NCI-H2081 (cell line): ENCODE measurements at places on chromosomes 5 and 9.

DNA sequence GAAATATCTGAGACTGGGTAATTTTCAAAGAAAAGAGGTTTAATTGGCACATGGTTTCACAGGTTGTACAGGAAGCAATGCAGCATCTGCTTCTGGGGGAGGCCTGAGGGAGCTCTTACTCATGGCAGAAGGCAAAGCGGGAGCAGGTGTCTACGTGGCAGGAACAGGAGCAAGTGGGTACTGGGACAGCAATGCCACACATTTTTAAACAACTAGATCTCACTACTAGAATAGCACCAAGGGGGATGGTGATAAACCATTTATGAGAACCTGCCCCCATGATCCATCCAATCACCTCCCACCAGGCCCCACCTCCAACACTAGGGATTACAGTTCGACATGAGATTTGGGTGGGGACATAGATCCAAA is 47.6 kb upstream of the HOMER1 start:
- DNase-seq, result no peak

GRCh38 chr5:176700239-176700847 is 53.1 kb downstream of the TSPAN17 start:
- DNase-seq, result peak; percentile 34

GRCh38 chr9:117121316-117121715 is 293.5 kb downstream of the ASTN2 start:
- DNase-seq, result no peak

GRCh38 chr5:98205691-98206461 is 567.6 kb upstream of the RGMB start:
- no peak for DNase-seq

- DNase-seq, result no peak
Measured at GRCh38 chr5:1110307-1111240, 1.3 kb downstream of the SLC12A7 start.
